Dermis blood vessel endothelial cell (primary cell): ENCODE measurements at places on chromosomes 3 and 15. TPM values are rescaled to one million over a fixed set of nuclear protein-coding genes. Genes with fewer than 3 reads are reported as not detected.

DNA sequence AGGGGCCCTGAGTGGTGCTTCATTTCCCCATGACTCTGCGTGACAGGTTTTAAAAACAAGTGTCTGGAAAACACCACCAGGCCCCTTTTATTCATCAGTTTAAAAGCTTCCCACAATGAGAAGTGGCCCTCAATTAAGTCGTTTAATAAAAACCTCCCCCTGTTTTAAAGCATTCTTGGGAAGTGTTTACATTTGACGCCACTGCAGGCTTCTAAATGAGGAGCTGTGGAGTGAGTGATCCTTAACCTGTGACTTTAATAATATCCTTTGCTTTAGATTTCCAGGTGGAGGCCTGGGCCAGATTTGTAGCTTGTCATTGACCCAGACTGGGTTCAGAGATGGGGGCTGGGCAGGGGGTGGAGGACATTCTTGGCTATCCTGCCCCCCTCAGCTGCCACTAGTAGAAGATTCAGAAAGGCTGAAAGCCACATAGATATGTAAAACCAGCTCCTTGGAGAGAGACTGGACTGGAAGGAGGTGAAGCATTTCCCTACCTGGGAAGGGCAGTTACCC lies 11.3 kb downstream of the CGNL1 start:
- no peak for DNase-seq

DNA sequence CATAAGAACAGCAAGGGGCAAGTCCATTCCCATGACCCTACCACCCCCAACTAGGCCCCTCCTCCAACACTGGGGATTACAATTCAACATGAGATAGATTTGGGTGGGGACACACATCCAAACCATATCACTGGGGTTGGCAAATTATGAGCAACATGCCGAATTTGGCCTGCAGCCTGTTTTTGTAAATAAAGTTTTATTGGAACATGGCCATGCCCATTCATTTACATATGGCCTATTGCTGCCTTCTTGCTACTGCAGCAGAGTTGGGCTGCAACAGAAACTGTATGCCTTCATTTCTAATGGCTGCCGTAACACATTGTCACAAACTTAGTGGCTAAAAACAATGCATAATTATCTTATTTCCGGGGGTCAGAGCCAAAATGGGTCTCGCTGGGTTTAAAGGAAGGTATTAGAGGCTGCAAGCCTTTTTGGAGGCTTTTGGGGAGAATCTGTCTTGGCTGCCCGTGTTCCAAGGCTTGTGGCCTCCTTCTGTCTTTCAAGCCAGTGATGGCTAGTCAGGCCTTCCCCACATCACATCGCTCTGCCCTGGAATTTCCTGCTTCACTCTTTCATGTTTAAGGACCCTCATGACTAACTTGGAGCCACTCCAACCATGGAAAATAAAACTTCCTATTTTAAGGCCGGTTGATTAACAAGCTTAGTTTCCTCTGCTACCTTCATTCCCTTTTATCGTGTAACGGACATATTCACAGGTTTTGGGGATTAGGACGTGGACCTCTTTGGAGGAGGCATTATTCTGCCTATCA lies 428.5 kb upstream of the PROK2 start:
- peak; percentile 52 for DNase-seq

DNA sequence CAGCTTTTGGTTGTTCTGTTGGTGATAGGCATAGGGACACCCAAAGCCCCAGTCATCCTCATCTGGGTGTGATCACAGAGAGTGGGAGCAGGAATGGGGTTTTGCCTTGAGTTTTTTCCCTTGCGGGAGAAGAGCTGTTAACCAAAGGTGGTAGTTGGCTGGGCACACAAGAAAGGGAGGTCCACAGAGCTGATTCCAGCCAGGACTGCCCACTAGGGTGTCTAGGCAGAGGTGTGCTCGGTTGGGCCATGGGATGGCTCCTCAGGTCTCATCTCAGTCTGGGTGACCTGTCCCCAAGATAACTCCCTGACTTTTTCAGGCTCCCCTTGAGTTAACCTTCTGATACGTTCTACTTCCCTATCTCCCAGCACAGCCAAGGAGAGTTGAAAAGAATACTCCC lies 134.8 kb downstream of the PDE8A start:
- DNase-seq, result no peak

GRCh38 chr3:50008931-50009330 lies 69.0 kb downstream of the RBM6 start:
- no peak for DNase-seq

DNA sequence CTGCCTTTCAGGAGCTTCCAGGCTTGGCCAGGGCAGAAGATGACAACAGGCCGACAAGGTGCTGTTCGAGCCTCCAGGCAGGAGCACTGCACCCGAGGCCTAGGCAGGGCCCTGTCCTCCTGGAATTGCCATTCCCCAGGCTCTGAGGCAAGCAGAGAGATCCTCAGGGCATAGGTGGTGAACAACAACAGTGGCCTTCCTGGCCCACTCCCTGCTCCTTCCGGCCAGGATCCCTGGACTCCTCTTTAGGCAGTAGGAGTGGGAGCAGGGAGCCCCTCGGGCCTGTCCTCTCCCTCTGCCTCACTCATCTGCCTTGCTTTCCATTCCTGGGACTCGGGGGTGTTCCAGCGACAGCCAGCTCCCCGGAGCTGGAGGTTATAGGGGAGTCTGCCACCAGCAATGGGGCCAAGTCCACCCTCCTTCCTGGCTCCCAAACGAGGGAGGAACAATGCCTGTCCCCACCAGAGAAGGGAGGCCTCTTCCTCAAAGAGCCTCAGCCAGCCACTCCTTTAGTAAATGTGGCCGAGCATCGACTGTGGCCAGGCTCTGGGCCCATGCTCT lies 135.0 kb downstream of the NUP210 start:
- DNase-seq, result no peak

DNA sequence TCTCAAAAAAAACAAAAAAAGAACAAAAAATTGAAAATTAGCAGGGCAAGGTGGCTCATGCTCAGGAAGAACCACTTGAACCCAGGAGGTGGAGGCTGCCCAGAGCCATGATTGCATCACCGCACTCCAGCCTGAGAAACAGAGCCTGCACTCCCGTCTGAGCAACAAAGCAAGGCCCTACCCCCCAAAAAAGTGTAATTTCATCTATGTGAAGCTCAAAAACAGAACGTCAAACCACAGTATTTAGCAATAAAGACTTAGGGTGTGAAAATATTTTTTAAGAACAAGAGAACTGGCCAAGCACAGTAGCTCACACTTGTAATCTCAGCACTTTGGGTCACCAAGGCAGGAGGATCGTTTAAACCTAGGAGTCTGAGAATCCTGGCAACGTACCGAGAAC lies 38.2 kb downstream of the STAG1 start:
- no peak for DNase-seq

GRCh38 chr3:28935146-28935545 lies 345.7 kb upstream of the RBMS3 start:
- DNase-seq, result no peak

DNA sequence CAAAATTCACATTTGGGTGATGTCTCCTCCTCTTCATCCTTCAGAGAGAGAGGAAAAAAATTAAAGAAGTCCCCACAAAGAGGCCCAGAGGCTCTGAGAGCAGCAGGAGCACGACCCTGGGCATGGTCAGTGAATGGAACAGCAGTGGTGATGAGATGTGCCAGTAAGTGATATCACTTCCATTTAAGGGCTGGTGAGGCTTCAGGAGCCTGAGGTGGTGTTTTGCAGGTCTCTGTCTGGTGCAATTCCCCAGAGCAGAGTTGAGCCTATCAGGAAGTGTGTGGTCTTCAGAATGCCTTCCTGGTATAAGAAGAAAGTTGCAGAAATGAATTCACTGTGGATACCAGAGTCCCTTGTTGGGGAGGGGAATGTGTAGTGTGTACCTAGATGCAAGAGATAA lies 21.4 kb downstream of the ERICH6 start:
- no peak for DNase-seq

DNA sequence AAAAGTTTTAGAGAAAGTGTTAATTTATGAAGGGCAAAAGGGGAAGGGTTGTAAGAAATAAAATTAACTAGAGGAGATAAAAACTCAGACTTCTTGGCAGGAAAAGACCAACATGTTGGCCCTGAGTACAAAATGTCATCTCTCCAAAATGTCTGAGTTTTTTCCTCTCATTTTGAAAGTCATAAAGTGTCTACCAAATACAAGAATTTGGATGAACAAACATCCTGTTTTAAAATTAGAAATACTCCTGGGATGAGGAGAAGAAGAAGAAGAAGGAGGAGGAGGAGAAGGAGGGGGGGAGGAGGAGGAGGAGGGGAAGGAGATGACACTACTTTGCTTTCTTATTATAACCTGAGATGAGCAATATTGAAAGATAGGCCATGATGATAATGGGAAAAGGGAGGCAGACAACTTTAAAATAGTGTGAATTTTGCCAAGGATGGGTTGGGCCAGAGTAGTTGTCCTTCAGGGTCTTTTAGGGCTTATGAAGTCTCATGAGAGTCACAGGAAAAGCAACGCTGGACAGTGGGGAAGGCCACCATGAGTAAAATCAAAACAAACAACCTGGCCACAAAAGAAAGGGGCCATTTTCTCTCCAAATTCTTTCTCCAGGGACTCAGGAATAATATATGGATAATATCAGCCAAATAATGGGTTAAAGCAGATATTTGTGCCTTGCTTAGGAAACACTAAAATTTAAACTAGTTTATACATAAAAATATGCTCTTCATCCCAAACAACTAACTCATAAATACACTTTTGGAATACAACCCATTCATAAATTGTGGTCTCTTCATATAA lies 632.9 kb downstream of the EPHA3 start:
- no peak for DNase-seq

DNA sequence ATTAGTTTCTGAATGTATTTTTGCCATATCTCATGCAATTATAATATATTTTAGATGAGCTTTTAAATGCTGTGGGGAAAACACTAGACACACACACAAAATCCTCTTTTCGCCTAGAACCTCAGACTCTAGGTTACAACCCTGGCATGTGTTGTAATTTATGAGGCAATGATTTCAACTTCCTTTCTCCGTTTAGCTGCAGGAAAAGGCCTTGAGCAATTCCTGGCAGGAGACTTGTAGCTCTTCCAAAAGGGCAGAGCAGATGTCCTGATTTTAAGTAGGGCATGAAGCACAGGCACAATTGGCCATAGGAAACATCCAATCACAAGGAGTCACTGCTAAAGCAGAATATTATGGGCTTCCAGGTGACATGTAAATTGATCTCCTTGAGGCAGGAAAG lies 82.0 kb downstream of the GPR156 start:
- peak; percentile 82 for DNase-seq

DNA sequence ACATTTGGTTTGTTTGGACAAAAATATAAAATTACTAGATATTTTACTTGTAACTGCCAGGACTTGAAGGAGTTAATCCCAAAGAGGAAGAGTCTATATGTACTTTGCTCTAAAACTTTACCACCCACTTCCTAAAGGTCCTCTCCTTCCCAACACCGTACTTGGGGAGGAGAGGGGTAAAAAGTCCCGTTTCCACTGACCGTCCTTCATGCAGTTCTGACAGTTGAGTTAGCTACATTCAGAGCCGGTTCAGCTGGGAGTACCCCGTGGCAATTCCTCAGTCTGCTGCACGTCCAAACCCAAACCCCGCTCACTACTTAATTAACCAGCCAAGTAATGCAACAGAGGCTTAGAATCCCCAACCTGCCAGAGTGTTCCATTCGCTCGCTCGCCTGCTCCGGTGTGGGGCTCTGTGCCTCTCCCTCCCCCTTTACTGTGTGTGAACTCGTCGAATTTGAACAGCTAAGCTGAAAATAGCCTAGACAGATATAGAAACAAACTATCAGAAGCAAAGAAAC lies 519.7 kb downstream of the FOXP1 start:
- DNase-seq, result peak; percentile 71

DNA sequence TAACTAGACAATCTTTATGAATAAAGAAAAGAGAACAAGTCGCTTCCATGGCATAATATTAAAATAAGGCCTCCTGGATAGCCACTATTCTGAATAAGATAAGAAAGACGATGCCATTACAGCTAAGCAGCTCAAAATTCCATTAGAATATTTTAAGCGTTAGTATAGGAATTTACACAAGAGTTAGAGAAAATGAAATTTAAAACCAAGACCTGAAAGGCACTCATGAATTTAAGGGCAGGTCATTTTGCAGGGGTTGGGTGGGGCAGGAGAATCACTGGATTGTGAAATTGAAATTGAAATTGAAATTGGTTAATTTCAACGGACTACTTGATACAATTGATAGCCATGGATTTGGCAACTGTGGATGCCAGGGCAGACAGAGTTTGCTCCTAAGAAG lies 91.8 kb upstream of the GOLGA8J start:
- DNase-seq, result no peak

DNA sequence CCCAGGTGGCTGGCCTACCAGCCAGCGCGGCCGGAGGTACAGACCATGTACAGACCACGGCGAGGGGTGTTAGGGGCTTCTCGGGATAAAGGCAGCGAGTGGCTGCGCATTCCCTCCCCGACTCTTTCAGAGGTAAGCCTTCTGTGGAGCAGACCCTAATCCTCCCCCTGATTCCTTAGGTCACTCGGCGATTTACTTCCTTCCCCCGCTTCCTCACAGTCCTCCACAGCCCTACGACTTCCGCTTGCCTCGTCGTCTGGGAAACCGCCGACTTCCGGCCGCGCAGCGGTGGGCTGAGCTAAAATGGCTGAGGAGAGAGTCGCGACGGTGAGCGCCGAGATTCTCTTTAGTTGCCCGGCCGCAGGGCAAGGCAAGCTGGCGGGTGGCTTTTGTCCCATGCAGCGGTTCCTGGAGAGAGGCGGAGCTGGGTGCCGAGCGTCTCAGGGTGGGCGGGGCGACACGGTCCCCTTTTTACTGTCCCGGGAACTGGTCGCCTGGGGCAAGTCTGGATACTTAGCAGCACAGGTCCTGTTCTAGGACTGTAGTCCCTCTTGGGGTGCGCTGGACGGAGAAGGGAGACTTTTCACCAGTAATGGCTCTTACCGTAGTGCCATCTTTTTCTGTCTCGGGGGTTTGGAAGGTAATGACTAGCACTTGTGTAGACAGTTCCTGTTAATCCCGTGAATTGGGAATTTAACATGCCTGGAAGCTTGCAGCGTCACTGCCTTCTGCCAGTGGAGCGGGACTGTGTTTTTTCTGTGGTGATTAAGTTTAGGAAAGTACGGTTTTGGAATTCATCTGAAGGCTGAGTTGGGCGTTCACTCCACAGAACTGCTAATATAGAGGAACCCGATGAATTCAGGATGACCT lies at the start of the genes BBS4 and HIGD2B:
TSS of gene BBS4 (plus strand) at position 283 of the 870 bp plus-strand sequence. CDS start at position 304, 21 bp downstream.
TSS of gene HIGD2B (minus strand) at position 258 of the 870 bp plus-strand sequence. CDS start 9,808 bp downstream, outside the sequence.
- DNase-seq, result peak; percentile 88

- no peak for DNase-seq
These were observed 279.8 kb upstream of the ARRDC4 start for GRCh38 chr15:97680606-97681220.

DNA sequence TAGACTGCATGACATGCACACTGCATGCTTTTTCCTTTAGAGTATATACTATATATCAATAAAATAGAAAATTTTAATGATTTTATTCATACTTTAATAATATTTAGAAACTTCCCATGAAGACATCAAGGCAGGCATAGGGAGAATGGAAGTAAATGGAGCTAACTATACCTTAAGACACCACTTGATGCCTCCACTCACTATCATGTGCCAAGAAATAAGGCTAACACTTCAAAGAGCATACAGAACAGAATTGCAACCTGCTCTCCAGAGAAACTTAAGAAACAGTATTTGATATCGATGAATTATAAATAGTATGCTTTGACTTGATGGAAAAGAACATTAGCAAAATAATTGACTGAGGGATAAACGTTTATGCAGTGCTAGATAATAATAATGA lies 192.6 kb upstream of the MBNL1 start:
- DNase-seq, result peak; percentile 18

- peak; percentile 76 for DNase-seq
These were observed 85.6 kb upstream of the ABHD17C start for GRCh38 chr15:80609512-80609946.

Gene KLHL40
- total RNA-seq, result 0.17 TPM in 1 of 2 replicates, not detected in the other

Gene NANOGP8
- not detected in 2 replicates for total RNA-seq

Gene FANCI
- 23.1 and 59.0 TPM in 2 replicates for total RNA-seq

Gene CHRFAM7A
- 0.51 and 1.5 TPM in 2 replicates for total RNA-seq

Gene CPEB1
- not detected in 2 replicates for total RNA-seq

Gene FAN1
- 12.6 and 15.3 TPM in 2 replicates for total RNA-seq

Gene SH2D7
- total RNA-seq, result not detected in 2 replicates

Gene FBXO40
- total RNA-seq, result not detected in 2 replicates

Gene MYRIP
- 30.0 and 32.2 TPM in 2 replicates for total RNA-seq
